ENCODE measurements at places on chromosomes 11 and 22. TPM values are rescaled to one million over a fixed set of nuclear protein-coding genes. Genes with fewer than 3 reads are reported as not detected.

Gene IL10RA
- 39.1 TPM for total RNA-seq

GRCh38 chr22:48068323-48068885 lies 1306.0 kb downstream of the TBC1D22A start:
- H3K27me3 ChIP-seq, result no peaks in the 10 kb centered on the region
- DNase-seq, result no peak
- no peaks in the 10 kb centered on the region for H3K36me3 ChIP-seq
- no peak overlapping the region for H3K27ac ChIP-seq
- H3K4me1 ChIP-seq, result no peaks in the 10 kb centered on the region

DNA sequence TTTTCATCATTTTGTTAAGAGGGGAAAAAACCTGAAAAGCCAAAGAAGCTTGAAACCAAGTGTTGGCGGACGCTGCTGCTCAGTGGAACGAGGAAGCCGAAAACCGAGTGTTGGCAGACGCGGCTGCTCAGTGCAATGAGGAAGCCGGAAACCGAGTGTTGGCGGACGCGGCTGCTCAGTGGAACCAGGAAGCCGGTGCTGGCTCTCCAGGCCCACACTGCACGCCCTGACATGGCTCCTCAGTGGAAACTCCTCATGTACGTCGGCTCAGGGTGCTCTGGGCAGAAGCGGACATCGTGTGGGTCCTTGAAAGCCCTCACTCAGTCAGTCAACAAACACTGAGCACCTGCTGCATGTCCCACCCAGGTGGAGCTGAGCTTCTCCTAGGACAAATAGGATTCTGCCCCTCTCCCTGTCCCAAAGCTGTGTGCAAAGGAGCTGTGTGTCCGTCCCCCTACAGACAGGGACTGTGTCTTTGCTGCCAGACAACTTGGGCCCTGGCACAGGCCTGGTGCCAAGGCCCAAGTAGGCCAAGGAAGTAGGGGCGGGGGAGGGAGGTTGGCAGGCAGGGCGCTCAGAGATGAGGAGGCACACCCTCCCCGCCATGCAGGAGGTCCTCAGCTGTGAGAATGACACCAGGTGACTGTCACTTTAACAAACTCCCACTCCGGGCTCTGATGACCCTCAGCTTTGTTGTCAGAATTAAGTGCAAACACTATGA lies 37.3 kb downstream of the PHF21B start:
- H3K27me3 ChIP-seq, result no peaks in the 10 kb centered on the region
- DNase-seq, result no peak
- H3K27ac ChIP-seq, result no peak overlapping the region
- no peaks in the 10 kb centered on the region for H3K36me3 ChIP-seq
- H3K4me1 ChIP-seq, result no peaks in the 10 kb centered on the region
- H3K4me3 ChIP-seq, result no peak overlapping the region

Gene MAPK8IP1
- total RNA-seq, result 35.8 TPM

- no peak for DNase-seq
- H3K36me3 ChIP-seq, result no peaks in the 10 kb centered on the region
These were observed 22.6 kb upstream of the OR56B1 start for GRCh38 chr11:5713695-5714094.

DNA sequence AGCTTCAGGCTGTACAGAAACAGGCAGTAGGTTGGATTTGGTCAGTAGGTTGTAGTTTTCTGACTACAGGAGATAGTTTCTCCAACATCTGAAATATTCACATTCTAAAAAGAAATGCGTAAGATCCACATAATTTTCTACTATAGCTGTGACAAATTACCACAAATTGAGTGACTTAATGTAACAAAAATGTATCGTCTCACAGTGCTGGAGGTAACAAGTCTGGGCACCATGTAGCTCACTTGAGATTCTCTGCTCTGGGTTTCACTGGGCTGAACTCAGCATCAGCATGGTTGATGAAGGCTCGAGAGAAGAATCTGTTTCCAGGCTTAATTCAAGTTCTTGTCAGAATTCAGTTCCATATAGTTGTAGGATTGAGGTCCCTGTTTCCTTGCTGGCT lies 350.9 kb upstream of the CCDC179 start:
- no peak overlapping the region for H3K4me3 ChIP-seq
- H3K27me3 ChIP-seq, result no peaks in the 10 kb centered on the region
- H3K4me1 ChIP-seq, result no peaks in the 10 kb centered on the region
- H3K27ac ChIP-seq, result no peak overlapping the region
- no peak for DNase-seq

DNA sequence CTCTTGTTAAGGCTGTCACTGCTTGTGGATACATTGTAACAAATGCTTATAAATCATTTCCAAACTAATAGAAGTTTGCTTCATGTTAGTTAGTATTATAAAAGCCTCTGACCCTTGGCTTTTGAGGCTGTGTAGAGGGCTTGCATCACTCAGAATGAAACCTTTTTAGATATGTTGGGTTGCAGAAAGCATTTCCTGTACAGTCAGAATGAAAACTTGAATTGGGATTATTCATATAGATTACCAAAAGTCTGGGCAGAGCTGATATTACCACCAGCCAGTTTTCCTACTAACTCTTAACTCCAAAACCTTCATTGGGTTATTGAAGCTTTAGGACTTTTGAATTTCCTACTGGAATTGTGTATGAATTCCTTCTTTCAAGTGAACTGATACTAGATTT lies 12.0 kb downstream of the KMT2A start:
- no peak overlapping the region for H3K4me3 ChIP-seq
- DNase-seq, result no peak
- no peaks in the 10 kb centered on the region for H3K36me3 ChIP-seq
- H3K27ac ChIP-seq, result no peak overlapping the region

- no peaks in the 10 kb centered on the region for H3K36me3 ChIP-seq
- H3K4me1 ChIP-seq, result peaks cover 28% of the 10 kb centered on the region
- no peak overlapping the region for H3K27ac ChIP-seq
- H3K4me3 ChIP-seq, result peak overlapping the region; percentile 97
- no peaks in the 10 kb centered on the region for H3K27me3 ChIP-seq
- peak; percentile 23 for DNase-seq
These were observed 603 bp upstream of the ZFTA start for GRCh38 chr11:63769042-63769713.

DNA sequence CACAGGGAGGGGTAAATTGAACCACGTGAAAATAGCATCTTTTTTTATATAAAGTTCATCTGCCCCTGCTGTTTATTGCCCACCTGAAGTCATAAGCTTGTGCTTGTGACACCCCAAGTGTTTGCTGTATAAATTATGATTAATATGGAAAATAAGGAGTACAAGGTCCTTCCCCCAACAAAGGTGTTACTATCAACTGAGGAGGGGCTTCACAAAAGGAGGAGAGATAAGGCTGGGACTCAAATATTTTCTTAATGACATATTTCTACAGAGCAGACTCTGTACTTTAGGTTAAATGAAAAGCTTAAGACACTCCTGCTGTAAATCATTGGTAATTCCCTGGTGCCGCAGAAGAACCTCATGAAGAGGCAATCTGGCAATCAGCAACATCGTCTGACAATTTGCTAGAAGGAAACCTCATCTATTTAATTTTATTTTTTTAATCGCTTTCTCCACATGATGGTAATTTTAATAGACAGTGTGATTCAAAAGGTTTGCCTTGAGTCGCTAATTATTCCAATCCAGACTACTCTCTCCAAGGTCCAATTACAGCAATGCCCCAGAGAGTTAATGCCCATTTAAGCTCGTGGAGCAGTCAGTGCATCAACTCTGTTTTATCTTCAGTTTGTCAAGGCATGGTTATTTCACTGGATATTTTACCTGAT lies 1432.4 kb downstream of the FAM181B start:
- H3K36me3 ChIP-seq, result no peaks in the 10 kb centered on the region
- H3K4me1 ChIP-seq, result no peaks in the 10 kb centered on the region
- no peaks in the 10 kb centered on the region for H3K27me3 ChIP-seq

DNA sequence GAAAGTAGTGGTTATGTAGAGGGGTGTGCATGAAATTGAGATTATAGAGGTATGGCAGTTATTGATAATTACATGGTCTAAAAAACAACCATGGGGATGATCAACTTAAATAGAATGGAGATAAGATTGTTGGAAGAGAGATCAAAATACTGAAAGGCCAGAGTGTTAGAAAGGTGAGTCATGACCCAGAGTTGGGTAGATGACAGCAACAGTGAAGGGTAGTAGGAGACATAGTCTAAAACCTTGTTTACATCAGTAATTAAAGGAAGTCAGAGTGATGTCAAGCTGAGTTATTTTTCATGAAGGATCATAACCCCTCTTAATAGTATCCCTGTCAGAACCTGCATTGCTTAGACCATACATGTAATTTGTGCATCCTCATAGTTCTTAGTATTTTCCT lies 110.9 kb downstream of the ELP4 start:
- no peaks in the 10 kb centered on the region for H3K27me3 ChIP-seq
- no peak overlapping the region for H3K4me3 ChIP-seq
- H3K36me3 ChIP-seq, result no peaks in the 10 kb centered on the region

Gene MS4A3
- total RNA-seq, result not detected

DNA sequence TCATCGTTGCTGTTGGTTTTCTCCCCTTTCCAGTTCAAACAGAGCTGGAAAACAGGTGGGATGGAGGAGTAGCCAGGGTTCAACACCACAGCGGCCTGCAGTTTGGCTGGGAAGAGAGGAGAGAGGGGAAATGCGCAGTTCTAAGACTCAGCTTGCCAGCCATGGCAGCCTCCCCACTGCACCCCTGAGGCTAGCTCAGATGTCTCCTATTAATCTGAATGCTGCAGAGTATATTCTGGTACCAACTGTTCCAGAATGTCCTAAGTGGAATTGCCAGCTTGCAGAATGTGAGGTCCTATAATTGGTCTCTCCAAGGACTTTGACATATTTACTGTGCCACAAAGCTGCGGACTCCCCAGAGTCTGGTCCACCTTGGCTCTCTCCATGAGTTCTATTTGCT lies 32.0 kb downstream of the NEFH start:
- no peaks in the 10 kb centered on the region for H3K27me3 ChIP-seq
- DNase-seq, result no peak
- H3K4me1 ChIP-seq, result peaks cover under 1% of the 10 kb centered on the region
- H3K27ac ChIP-seq, result no peak overlapping the region
- H3K36me3 ChIP-seq, result no peaks in the 10 kb centered on the region
- no peak overlapping the region for H3K4me3 ChIP-seq

DNA sequence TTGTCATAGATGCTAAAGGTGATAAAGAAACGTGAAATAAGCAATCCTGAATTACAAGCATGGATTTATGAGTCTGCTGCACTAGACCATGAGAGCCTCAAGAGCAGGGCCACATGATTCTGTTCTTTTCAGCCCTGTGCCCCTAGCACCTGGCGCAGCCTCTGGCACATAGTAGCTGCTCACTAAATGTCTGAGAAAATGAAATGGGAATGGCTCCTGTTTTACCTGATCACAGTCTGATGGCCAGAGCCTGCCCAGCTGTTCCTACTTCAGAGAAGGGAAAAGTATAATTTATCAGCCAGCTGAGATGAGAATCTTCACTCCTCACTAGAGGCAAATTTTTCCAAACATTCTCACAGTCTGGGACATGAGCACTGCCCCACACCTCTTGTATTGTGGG lies 10.7 kb upstream of the PKNOX2 start:
- no peak overlapping the region for H3K4me3 ChIP-seq
- no peaks in the 10 kb centered on the region for H3K36me3 ChIP-seq
- no peak for DNase-seq
- no peaks in the 10 kb centered on the region for H3K4me1 ChIP-seq
- H3K27ac ChIP-seq, result no peak overlapping the region

Gene FGF3
- not detected for total RNA-seq

- no peaks in the 10 kb centered on the region for H3K27me3 ChIP-seq
- H3K4me1 ChIP-seq, result no peaks in the 10 kb centered on the region
- no peak overlapping the region for H3K4me3 ChIP-seq
- DNase-seq, result no peak
- no peaks in the 10 kb centered on the region for H3K36me3 ChIP-seq
- H3K27ac ChIP-seq, result no peak overlapping the region
These were observed 1166.6 kb downstream of the BRD1 start for GRCh38 chr22:48660790-48661740.

GRCh38 chr11:72308226-72309073 lies 64.5 kb upstream of the PHOX2A start:
- H3K4me3 ChIP-seq, result no peak overlapping the region
- no peaks in the 10 kb centered on the region for H3K27me3 ChIP-seq
- H3K36me3 ChIP-seq, result no peaks in the 10 kb centered on the region
- no peak overlapping the region for H3K27ac ChIP-seq
- H3K4me1 ChIP-seq, result no peaks in the 10 kb centered on the region
- DNase-seq, result peak; percentile 72

GRCh38 chr22:44276041-44276440 lies 36.7 kb downstream of the SHISAL1 start:
- no peak overlapping the region for H3K27ac ChIP-seq
- H3K27me3 ChIP-seq, result no peaks in the 10 kb centered on the region
- H3K36me3 ChIP-seq, result no peaks in the 10 kb centered on the region
- no peaks in the 10 kb centered on the region for H3K4me1 ChIP-seq
- no peak for DNase-seq

Data from adrenal gland (tissue), 19 donors.